Pulmonary artery endothelial cell (primary cell): ENCODE measurements at places on chromosomes 16 and 17. TPM values are rescaled to one million over a fixed set of nuclear protein-coding genes. Genes with fewer than 3 reads are reported as not detected.

CNTNAP1 gene
- 30.9 and 35.4 TPM in 2 replicates for total RNA-seq

WDR81 gene
- total RNA-seq = 13.8 and 15.6 TPM in 2 replicates

ABCC3 gene
- 2.4 and 3.6 TPM in 2 replicates for total RNA-seq

ABCA6 gene
- 32.0 and 100 TPM in 2 replicates for total RNA-seq

CCL8 gene
- total RNA-seq = not detected in 2 replicates

KRTAP9-8 gene
- not detected in 2 replicates for total RNA-seq

- peak; percentile 90 for DNase-seq
These were observed 86.4 kb downstream of the FOXL1 start for GRCh38 chr16:86664522-86665318.

- DNase-seq = no peak
These were observed 91.1 kb downstream of the ASIC2 start for GRCh38 chr17:33202021-33202420.

GRCh38 chr16:85967111-85967510 is 68.1 kb downstream of the IRF8 start:
- DNase-seq = no peak

- no peak for DNase-seq
These were observed 25.4 kb downstream of the CRHR1 start for GRCh38 chr17:45809499-45809898.

DNA sequence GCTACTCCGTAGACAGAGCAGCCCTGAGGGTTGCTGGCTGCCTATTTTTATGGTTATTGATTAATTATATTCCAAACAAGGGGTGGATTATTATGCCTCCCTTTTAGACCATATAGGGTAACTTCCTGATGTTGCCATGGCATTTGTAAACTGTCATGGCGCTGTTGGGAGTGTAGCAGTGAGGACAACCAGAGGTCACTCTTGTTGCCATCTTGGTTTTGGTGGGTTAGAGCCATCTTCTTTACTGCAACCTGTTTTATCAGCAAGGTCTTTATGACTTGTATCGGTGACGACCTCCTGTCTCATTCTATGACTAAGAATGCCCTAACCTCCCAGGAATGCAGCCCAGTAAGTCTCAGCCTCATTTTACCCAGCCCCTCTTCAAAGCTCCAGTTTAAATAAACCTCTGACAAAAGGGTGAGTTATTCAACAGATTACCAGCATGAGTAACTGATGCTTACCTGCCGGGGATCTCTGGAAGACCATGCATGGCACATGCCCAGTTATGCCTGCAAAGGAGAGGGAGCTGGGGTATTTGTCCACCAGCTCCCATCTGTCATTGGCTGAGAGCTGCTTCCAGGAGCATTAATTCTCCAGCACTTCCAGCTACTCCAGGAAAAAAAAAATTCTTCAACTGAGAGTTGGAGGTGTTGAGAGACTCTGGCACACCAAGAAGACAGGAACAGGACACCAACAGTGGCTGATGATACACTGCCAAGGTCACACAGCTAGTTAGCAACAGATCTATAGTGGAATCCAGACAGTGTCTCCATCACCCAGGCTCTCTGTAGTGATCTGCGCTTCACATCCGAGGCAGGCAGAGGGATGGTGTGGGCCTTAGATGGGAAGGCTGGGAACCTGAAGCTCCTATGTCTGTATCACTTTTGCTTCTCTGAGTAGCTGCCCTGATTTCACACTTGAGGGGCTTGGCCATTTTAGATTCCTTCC is 36.6 kb upstream of the IL21R start:
- no peak for DNase-seq

DNA sequence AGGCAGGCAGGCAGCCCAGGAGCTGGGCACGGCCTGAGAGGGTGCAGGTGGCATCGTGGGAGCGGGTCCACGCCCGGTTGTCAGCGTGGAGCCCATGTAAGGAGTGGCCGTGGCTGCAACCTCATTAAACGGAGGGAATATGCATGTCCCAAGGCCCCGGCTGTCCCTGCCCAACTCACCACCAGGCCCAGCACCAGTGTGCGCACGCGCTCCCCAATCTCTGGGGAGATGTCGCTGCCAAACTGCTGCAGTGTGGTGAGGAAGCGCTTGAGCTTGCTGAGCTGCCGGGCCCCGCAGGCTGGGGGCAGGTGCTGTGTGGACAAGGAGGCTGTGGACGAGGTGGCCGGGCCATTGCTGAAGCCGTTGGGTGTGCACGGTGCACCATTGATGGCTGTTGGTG is 25.6 kb upstream of the PABPN1L start:
- no peak for DNase-seq
